KBM-7 (cell line): ENCODE measurements at places on chromosomes 4 and X.
A peak's percentile ranks its signal among the peaks of the same experiment; 100 is the strongest.

GRCh38 chrX:43279341-43279808, 376.7 kb upstream of the MAOA start:
- no peak for DNase-seq

DNA sequence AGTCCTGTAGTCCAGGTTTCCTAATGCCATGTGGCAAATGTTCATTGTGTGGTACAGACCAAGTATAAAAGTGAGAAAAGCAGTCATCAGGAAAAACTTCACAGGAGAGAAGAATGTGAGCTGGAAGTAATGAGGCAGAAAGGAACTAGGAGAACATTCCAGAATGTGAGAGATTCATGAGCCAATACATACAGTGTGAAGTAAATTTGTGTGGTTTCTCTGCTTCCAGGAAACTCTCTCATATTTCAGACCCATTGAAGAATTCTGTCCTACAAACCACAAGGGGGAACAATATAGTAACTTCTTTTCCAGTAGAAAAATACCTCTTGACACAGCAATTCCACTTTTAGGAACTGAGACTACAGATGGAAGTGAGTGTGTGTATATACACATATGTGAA, 136.5 kb downstream of the RNF150 start:
- no peak for DNase-seq

DNA sequence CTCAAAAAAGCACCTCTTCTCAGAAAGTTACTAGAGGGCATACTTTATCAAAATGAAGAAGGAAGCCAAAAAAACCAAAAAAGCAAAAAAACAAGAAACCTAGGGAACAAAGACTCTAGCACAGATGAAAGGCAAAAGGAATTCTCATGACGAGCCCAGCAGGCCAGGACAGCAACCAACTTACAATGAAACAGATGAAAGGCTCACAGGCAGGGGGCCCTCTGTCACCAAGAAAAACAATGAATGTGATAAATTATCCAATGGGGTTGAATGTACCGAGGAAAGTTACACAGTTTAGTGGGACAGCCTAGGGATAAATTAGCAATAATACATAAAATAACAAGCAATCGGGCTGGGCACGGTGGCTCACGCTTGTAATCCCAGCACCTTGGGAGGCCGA, 79.0 kb downstream of the GPR82 start:
- no peak for DNase-seq

GRCh38 chr4:80540349-80540748, 204.8 kb downstream of the CFAP299 start:
- no peak for DNase-seq

- peak; percentile 59 for DNase-seq
Observed at GRCh38 chrX:153779891-153780677, 757 bp upstream of the SRPK3 start.

DNA sequence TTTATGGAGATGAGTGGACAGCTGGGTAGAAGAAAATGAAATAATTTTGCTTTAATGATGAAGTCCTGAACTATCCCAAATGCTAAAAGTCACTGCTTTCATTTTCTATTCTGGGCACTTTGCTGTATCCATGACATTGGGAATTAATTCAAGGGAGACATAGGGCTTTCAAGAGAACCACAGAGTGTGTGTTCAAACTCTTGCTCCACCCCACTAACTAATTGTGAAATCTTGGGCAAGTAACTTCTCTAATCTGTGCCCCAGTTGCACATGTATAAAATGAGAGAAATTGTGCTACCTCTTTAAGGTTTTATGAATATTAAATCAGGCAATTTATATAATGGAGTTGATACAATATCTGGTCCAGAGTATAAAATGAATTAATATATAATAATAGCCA, 1422.0 kb downstream of the ADGRL3 start:
- no peak for DNase-seq

DNA sequence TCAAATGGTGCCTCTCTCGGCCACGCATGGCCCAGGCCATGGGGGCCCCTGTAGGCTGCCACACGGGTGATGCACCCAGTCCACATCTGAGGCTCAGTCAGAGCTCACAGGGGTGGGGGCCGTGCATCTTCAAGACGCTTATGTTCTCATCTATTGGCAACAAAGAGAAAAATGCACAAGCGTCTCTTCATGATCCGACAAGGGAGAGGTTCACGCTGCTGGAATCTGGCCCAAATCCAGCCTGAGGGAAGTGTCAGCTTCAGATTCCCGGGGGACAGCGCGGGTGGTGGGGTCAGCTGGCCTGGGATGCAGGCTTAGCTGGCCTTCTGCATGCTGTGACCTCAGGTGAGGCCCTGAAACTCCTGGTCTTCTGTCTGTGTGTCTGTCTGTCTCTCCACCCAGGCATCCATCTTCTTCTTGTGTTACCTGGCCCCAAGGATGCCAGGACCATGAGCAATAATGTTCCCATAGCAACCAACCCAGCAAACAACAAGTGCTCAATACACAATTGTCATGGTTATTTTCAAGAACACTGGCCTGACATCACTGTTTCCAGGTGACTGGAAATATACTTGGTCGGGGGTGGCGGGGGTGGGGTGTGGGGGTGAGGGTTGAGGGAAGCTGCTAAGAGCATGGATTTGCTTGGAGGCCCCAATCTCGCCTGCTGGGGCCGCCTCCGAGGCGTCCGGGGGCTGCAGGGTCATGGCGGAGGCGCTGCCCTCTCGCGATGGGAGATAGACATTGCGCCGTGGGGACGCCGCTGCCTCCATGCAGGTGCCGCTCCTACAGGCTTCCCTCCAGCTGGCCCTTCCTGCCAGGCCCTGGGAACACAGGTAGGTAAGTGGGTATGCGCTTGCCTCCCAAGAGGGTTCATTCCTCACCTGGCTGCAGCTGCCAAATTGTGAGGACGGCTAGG, 48.3 kb downstream of the ABLIM2 start:
- no peak for DNase-seq

DNA sequence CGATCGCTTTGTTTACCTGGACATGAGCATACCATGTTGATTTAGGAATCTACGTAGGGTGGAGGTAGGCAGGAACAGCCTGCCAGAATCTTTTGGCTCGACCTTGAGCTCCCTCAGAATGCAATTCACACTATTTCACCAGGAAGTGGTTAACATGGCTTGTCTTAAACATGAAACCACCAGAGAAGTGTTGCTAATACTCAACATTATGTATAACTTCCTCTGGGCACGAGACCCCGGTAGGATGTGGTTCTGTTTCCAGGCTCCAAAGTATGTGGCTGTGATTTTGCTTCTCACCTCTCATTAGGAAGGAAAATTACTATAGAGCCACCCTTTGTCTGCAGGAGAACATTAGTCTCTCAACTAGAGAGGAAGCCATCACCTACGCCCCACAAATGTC, 59.0 kb upstream of the VCX3B start:
- DNase-seq, result no peak

GRCh38 chr4:107034091-107034995, 1.8 kb downstream of the DKK2 start:
- DNase-seq, result peak; percentile 78

DNA sequence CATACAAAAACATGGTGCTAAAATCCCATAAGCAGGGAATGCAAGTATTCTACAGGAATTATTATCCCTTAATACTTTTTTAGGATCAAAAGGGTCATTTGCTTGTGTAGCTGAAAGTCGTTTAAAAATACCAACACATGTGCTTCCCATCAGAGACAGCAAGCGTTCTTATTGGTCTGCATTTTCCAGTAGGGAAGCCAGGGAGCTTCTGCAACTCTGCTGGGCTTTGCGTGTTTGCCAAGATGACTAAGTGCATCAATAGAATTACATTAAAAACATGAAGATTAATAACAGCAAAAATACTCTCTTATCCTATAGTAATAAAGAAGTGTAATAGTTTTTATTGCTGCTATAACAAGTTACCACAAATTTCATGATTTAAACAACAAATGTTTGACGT, 111.2 kb downstream of the QDPR start:
- no peak for DNase-seq

DNA sequence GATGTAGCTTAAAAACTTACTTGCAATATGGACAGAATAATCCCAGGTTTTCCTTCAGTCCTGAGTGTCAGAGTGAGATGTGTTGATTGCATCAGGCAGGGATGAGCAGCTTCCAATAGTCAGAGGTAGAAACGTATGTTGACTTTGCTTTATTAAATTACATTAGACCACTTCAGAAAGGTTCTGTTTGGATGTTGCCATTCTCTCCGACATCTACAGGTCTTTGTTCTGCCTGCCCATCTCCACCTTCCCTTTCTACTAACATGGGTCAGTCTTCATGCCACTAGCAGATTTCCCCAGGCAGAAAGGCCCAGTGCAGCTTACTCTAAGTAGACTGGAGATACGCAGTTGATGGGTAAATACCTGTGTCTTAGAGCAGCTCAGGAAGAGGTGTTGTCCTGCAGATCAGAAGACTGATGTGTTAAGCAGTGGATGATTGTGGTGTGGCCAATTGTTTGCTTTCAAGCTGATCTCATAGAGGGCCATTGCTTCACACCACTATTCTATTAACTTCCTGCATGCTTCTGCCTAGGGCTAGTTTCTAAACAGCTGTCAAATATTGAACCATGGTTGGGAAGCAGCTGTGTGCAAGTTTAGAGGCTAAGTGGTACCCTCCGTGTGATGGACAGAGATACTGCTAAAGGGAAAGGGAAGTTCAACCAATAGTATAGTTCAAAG, 1.8 kb downstream of the FRMPD4 start:
- no peak for DNase-seq

- no peak for DNase-seq
Observed at GRCh38 chr4:86038037-86038436, 321.8 kb downstream of the MAPK10 start.

DNA sequence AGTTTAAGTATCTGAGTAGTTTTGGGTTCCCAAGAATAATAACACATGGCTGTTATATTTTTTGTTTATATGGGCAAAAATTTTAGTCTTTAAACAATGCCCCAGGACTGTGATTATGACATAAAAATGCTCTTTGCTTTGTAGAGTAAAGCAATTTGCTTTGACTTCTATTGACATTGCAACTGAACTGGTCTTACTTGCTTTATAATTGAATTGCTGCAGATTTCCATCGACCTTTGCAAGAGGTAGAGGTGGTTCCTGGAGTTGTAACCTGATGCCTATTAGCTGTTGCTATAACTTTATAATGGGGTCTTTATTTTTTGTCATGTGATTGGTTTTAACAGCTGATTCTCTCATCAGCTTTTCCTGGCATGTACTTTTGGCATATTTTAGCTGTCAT, 302.9 kb downstream of the ARHGAP10 start:
- no peak for DNase-seq

DNA sequence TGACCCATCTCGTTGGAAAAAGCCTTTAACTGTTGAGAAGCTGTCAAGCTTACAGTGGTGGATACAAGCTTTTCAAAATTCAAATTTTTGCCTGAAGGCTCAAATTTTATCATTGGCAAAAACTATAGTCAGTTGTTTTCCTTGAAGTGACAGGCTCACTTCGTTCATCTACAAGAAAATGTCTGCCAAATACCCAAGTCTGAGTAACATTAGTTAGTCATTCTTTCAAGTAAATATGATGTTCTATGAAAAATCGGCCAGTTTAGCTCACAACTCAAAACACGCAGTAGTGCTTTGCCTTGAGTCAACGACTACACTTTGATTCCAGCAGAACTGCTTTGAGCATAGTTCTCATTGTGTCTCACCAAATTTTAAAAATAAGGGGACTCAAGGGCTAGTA, 170.3 kb upstream of the MAMLD1 start:
- no peak for DNase-seq

- DNase-seq, result no peak
Observed at GRCh38 chr4:16070203-16070602, 13.6 kb downstream of the PROM1 start.

GRCh38 chrX:132369617-132370326, 119.1 kb downstream of the MBNL3 start:
- DNase-seq, result no peak

- DNase-seq, result no peak
Observed at GRCh38 chr4:13920901-13921300, 293.4 kb upstream of the BOD1L1 start.

DNA sequence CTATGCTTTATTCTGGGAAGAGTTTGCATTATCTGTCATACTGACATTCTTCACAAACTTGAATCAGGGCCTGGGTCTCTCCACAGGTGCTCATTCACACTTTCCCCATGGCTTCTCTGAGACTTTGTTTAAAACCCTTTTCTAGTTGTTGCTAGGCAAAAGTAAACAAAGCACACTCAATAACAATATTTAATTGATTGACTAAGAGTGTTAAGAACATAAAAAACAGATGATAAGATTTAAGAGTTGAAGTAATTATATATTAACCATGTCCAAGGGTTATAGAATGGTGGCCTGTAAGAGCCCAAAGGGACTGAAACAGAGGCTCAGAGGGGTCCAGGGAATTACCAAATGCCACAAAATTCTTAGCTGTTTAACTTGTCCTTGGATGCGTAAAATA, 7.1 kb downstream of the MAOA start:
- DNase-seq, result no peak

- peak; percentile 75 for DNase-seq
Observed at GRCh38 chrX:46791927-46792809, 33.2 kb upstream of the SLC9A7 start.

GRCh38 chr4:54473798-54474197, 184.0 kb upstream of the KIT start:
- DNase-seq, result no peak

DNA sequence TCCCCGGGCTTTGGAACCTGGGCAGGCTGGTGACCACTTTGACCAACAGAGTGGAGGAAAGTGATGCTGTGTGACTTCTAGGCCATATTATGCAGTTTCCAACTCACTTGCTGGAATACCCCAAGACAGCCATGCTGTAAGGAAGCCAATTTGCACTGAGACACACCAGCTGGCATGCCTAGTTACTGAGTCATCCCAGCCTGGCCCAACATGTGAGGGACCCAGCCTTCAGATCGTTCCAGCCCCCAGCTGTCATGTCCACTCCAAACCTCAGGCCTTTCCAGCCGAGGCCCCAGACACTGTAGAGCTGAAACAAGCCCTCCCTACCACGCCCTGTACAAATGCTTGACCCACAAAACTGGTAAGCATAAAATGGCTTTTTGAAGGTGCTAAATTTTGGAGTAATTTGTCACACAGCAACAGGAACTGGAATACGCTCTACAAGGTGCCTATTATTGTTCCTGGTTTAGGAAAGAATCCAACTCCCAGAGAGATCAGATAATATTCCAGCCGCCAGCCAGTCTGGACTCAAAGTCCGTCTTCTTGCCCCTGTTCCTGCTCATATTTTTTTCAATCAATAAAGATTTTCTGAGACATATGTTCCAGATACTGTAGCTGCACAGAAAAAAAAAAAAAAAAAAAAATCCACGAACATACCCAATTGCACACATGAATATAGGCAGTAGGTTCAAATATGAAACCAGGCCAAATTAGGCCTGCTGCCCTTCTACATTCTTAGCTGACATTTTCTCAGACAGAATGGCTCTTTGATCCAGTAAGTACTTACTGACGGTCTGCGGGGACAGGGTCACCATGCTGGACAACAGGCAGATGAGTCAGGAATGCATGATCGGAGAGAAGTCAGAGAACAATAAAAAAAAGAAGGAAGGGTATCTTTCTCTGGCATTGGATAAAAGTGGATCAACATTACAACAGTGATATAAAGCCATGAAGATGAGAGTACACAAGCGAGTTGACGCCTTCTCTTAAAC, 35.1 kb downstream of the SH3KBP1 start:
- DNase-seq, result no peak

- no peak for DNase-seq
Observed at GRCh38 chr4:110793890-110794554, 171.1 kb upstream of the PITX2 start.
